ENCODE measurements at places on chromosomes 11 and 22. TPM values are rescaled to one million over a fixed set of nuclear protein-coding genes. Genes with fewer than 3 reads are reported as not detected.

Gene SERHL2
- 0.45 TPM for total RNA-seq

Gene TPBGL
- total RNA-seq, result not detected

Gene PRRG4
- total RNA-seq, result 22.9 TPM

DNA sequence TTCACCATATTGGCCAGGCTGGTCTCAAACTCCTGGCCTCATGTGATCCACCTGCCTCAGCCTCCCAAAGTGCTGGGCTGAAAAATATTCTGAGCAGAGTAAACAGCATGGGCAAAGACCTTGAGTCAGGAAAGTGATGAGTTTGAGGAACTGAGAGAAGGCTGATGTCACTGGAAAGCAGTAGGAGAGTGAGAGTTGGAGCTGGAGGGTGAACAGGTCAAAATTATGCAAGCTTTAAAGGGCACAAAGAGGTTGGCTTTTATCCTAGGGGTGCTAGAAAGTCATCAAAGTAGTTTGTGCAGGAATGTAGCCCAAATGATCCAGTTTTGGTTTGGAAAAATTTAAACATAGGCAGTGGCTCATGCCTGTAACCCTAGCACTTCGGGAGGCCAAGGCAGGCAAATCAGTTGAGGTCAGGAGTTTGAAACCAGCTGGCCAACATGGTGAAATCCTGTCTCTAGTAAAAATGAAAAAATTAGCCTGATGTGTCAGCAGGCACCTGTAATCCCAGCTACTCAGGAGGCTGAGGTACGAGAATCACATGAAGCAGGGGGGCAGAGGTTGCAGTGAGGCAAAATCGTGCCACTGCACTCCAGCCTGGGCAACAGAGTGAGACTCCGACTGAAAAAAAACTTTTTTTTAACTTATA lies 44.7 kb upstream of the CXCR5 start:
- H3K27ac ChIP-seq, result no peak overlapping the region
- DNase-seq, result no peak
- no peak overlapping the region for H3K4me3 ChIP-seq
- no peaks in the 10 kb centered on the region for H3K36me3 ChIP-seq
- peaks cover 11% of the 10 kb centered on the region for H3K4me1 ChIP-seq

GRCh38 chr11:101296896-101297295 lies 167.3 kb upstream of the PGR start:
- H3K27me3 ChIP-seq, result no peaks in the 10 kb centered on the region
- no peaks in the 10 kb centered on the region for H3K36me3 ChIP-seq
- no peak overlapping the region for H3K27ac ChIP-seq

- H3K36me3 ChIP-seq, result no peaks in the 10 kb centered on the region
- no peak for DNase-seq
- no peak overlapping the region for H3K27ac ChIP-seq
These were observed 91.1 kb upstream of the KCNA4 start for GRCh38 chr11:30107899-30108298.

GRCh38 chr11:41316751-41317150 lies 142.7 kb downstream of the LRRC4C start:
- H3K4me3 ChIP-seq, result no peak overlapping the region
- H3K27ac ChIP-seq, result no peak overlapping the region
- H3K27me3 ChIP-seq, result no peaks in the 10 kb centered on the region
- H3K4me1 ChIP-seq, result no peaks in the 10 kb centered on the region
- H3K36me3 ChIP-seq, result no peaks in the 10 kb centered on the region
- DNase-seq, result no peak

- H3K4me1 ChIP-seq, result peaks cover 16% of the 10 kb centered on the region
- no peak overlapping the region for H3K27ac ChIP-seq
- DNase-seq, result no peak
These were observed 67.3 kb upstream of the CDON start for GRCh38 chr11:126129727-126130671.

DNA sequence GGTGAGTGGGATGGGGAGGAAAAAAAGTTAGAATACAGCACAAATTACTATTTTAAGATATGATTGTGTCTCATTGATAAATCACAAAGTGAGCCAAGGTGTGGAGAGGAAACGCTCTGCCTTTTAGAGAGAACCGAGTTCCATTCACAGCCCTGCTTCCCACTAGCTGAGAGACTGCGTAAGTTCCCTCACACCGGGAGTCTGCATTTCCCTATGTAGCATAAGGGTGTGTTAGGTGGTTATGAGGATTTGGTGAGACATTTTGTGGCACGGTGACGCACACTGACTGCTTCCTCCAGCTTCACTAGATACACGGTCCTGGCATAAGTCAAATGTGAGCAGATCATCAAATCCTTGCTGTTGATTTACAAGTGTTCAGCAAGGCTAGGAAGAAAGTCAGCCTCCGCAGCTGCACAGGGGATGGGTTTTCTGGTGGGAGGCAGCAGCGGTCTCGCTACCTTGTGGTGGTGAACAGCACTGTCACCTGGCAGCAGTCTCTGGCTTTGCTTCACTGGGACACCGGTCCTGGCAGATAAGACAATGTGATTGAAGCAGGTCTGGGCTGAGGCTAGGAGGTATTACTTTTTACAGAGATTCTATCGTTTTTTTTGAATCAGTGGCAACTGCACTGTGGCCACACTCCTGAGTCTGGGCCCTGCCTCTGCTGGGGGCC lies 312.2 kb upstream of the B3GAT1 start:
- H3K36me3 ChIP-seq, result no peaks in the 10 kb centered on the region
- H3K4me3 ChIP-seq, result no peak overlapping the region
- no peak overlapping the region for H3K27ac ChIP-seq
- no peak for DNase-seq
- no peaks in the 10 kb centered on the region for H3K4me1 ChIP-seq

DNA sequence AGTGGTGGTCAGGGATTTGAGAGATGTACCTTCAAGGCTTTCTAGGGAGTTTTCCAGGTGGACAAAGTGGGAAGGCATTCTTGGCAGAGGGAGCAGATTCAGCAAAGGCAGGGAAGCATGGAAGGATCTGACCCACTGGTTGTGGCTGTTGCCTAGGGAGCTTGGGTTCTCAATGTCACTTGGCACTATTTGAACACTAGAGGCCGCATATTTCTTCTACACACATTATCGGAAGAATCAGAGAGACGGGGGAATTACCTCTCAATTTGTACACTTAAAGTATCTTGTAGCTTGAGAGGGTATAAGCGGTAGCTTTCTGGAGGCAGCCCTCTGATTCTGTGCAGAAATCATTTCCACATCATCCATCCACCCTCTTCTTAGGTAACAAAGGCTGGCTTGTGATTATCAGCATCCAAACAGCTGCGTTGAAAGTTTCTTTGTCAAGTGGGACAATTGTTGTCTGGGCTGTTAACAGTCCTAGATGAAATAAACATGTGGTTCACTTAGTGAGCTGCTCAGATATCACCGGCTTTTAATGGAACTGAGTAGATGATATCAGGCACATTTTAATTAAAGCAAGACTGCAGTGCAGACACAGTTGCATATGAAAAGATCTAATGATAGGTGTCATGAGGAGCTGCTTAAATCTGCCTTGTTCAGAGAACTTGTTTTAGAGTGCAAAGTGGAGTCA lies 2.6 kb downstream of the NELL1 start:
- no peak overlapping the region for H3K27ac ChIP-seq
- no peaks in the 10 kb centered on the region for H3K4me1 ChIP-seq

DNA sequence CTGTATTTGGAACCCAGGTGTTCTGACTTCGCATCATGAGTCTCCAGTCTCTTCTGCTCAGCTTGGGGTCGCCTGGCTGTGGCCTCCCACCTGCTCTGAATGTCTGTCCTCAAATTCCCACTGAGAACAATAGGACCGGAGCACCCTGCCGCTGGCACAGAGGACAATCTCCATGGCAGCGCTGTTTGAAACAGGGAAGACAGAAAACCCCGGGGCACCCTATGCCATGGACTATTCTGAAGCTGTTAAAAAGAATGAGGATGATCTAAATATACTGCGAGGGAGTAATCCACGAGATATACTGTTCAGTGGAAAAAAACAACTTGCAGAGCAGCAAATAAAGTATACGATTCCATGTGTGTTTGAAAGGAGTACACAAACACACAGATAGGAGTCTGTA lies 415.6 kb upstream of the NARS2 start:
- no peaks in the 10 kb centered on the region for H3K4me1 ChIP-seq
- no peaks in the 10 kb centered on the region for H3K36me3 ChIP-seq
- no peak overlapping the region for H3K27ac ChIP-seq

DNA sequence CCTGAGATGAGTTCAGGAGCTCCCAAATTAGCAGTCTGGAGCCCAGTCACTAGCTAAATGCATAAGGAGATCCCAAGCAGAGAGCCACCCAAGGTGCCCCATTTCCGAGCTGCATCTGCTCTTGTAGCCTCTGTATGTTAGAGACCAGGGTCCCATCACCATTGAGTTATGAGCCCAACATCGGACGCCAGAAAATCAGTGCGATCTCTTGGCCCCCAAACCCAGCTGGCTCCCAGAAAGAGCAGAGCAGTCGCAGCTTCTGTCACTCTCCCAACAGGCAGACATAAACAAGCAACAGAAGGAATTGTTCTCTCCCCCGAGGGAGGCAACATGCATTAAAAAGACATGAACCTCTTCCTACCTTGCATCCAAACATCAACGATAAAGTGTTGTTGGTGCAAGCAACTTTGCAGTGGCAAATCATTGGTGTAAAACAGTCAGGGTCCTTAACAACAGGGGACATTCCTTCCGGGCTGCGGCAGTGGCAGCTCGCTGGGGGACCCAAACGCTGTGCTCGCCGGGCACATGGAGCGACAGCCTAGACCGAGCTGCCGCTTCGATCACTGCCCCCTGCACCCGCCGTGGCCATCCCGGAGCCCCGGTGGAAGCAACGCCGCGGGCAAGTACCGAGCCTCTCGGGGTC lies 907.1 kb downstream of the DLG2 start:
- H3K27me3 ChIP-seq, result peaks cover 36% of the 10 kb centered on the region
- H3K27ac ChIP-seq, result no peak overlapping the region
- no peak overlapping the region for H3K4me3 ChIP-seq
- DNase-seq, result no peak
- no peaks in the 10 kb centered on the region for H3K36me3 ChIP-seq
- H3K4me1 ChIP-seq, result no peaks in the 10 kb centered on the region

Data from Calu3 (cell line).